Ovary (tissue), 10 donors: ENCODE measurements at places on chromosomes 4 and X. TPM values are rescaled to one million over a fixed set of nuclear protein-coding genes. Genes with fewer than 3 reads are reported as not detected.

The HSFX1 gene
- 3.2 TPM for polyA plus RNA-seq

The DIPK2B gene
- 18.7 TPM for polyA plus RNA-seq

DNA sequence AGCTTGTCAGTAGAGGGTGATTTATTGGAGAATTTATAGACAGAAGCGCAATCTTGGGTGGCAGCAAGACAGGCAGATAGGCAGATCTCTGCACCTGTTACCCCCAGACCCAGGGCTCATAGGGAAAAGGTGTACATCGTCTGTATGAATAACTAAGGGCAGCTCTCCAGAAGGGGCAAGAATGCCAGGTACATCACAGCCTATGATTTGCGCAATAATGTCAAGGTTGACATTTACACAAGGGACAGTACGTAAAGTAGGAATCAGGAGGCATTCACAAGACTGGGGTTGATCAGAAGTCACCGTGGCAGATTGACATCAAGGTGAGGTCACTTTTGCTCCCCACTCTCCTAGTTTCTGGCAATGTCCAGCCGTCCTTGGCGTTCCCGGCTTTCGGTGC, 524.1 kb downstream of the TRIML1 start:
- DNase-seq: no peak

- no peak for DNase-seq
Observed at GRCh38 chrX:20329435-20329834, 62.7 kb upstream of the RPS6KA3 start.

GRCh38 chr4:182215148-182215547, 28.1 kb upstream of the TENM3 start:
- no peak for DNase-seq

DNA sequence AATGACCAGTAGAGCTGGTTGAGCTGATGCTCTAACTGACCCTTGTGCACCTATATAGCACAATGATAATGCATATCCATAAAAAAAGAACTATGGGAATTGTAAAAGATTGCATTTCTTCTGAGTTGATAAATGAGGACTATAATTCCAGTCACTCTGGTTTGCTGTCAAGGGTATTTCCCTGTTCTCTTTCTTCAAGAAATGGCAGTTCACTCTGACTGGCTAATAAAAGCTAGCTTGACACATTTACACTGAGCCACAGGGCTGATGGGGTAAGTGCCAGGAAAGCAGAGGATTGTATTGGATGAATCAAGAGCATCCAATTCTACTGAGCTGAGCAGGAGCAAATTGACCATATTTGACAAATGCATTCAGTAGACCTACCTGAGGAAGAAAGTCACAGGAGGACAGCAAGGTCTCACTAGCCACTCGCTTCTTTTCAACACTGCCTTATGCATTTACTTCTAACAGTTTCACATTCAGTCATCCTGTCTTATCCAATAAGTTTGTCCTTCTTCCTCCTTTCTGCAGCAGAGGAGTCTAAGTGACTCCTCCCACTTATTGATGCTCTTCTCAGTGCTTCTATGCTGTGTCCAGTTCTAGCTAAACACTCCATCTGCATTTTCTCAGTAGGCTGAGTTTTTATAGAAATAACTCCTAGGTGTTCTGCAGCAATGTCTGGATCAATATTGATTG, 43.0 kb downstream of the RBMX2 start:
- DNase-seq: no peak
